ENCODE measurements at places on chromosomes 5 and 9. TPM values are rescaled to one million over a fixed set of nuclear protein-coding genes. Genes with fewer than 3 reads are reported as not detected.
A peak's percentile ranks its signal among the peaks of the same experiment; 100 is the strongest.

Gene MAPKAP1
- polyA plus RNA-seq = 18.7 TPM

Gene CDH9
- polyA plus RNA-seq = not detected

Gene TLR4
- 0.68 TPM for polyA plus RNA-seq

Gene SEMA5A
- polyA plus RNA-seq = 3.5 TPM

Gene ZNG1F
- 35.5 TPM for polyA plus RNA-seq

Gene TMEM232
- 0.68 TPM for polyA plus RNA-seq

Gene ANKRD20A1
- 3.0 TPM for polyA plus RNA-seq

Gene IGFBPL1
- 0.42 TPM for polyA plus RNA-seq

Gene IFNE
- not detected for polyA plus RNA-seq

Gene DELE1
- polyA plus RNA-seq = 45.6 TPM

Gene STPG3
- 0.23 TPM for polyA plus RNA-seq

GRCh38 chr5:173884402-173885053, 3.6 kb upstream of the CPEB4 start:
- no peak overlapping the region for H3K4me3 ChIP-seq
- no peaks in the 10 kb centered on the region for H3K36me3 ChIP-seq
- no peak for DNase-seq
- H3K27me3 ChIP-seq = no peaks in the 10 kb centered on the region
- no peak overlapping the region for H3K27ac ChIP-seq

DNA sequence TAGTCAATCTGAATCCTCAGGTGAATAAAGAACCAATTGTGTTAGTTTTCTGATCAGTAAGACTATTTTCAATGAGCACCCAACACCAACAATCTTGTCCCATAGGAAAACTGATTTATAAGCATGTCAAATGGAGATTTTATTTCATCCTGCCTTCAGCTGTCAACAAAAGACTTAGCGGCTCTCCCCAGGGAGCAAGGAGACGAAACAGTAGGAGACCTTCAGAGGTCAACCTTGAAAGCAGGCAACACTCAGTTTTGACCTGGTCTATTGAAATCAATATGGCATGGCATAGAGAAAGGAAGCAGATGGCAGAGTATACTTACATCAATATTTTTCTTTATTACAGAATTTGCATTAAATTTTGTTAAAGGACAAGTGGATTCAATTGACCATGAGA, 34.1 kb downstream of the ZNF622 start:
- no peak overlapping the region for H3K4me3 ChIP-seq
- no peak overlapping the region for H3K27ac ChIP-seq
- no peaks in the 10 kb centered on the region for H3K4me1 ChIP-seq
- H3K36me3 ChIP-seq = no peaks in the 10 kb centered on the region

DNA sequence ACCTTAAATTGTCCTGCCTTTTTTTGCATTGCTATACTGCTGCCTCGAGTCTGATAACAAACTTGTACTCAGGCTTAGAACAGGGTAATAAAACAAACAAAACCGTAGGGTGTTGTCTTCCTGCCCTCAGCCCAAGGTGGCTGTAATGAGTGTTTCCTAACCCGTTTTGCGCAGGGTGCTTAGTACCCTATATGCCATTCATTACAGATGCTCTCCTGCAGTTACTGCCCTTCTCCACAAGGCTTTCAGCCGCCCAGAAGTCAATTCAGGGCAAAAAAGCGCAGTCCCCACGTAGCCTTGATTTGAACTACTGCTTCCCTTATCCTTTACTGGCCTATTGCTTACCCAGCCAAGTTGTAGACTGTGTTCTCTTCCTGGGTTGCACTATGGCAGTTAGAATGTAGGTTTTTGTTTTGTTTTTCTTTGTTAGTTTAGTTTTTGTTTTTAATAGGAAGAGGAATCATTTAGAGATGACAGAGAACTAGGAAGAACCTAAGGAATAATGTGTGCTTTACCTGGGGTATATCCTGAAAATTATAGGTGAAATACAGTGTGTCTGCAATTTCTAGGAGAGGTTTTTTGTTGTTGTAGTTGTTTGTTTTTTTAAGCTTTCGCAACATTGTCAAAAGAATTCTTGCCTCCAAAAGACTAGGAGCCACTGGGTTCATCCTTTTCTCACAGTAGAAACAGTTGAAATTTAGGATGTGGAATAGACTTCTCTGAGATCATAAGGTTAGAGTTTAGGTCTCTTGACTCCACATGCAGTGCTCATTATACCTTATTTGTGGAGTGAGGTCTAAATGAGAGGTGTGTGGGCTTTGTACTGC, 1.3 kb downstream of the HMGXB3 start:
- DNase-seq = peak; percentile 21
- no peaks in the 10 kb centered on the region for H3K27me3 ChIP-seq
- peak overlapping the region; percentile 82 for H3K4me3 ChIP-seq
- H3K36me3 ChIP-seq = peaks cover 12% of the 10 kb centered on the region
- peaks cover 14% of the 10 kb centered on the region for H3K4me1 ChIP-seq

GRCh38 chr9:8221462-8221861, 421.9 kb upstream of the DMAC1 start:
- no peak overlapping the region for H3K27ac ChIP-seq
- no peaks in the 10 kb centered on the region for H3K4me1 ChIP-seq
- H3K27me3 ChIP-seq = no peaks in the 10 kb centered on the region
- no peak overlapping the region for H3K4me3 ChIP-seq

DNA sequence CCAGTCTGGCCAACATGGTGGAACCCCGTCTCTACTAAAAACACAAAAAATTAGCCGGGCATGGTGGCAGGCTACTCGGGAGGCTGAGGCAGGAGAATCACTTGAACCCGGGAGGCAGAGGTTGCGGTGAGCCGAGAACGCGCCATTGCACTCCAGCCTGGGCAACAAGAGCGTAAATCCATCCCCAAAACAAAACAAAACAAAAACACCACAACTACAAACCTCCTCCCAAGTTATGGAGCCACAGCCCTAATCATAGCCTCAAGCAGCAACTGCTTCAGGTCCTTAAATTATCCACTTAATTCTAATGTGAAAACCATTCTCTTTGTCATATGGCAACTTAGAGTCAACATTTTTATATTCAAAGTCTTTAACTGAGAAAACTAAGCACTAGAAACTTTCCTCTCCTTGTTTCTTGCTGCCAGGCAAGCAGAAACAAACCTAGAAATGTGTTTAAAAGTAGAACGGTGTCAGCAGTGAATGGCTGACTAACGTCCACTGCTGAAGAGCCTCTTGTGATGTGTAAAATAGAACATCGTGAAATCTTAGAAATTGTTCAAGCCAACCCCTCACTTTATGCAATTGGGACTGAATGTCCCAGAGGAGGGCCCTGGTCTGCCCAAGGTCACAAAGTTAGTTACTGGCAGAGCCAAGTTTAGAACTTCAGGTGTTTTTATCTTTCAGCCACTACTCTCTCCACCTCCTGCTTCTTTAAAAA, 5.7 kb downstream of the TMEM245 start:
- peaks cover 66% of the 10 kb centered on the region for H3K4me1 ChIP-seq
- no peaks in the 10 kb centered on the region for H3K27me3 ChIP-seq
- no peaks in the 10 kb centered on the region for H3K36me3 ChIP-seq
- no peak for DNase-seq
- peak overlapping the region; percentile 43 for H3K27ac ChIP-seq

DNA sequence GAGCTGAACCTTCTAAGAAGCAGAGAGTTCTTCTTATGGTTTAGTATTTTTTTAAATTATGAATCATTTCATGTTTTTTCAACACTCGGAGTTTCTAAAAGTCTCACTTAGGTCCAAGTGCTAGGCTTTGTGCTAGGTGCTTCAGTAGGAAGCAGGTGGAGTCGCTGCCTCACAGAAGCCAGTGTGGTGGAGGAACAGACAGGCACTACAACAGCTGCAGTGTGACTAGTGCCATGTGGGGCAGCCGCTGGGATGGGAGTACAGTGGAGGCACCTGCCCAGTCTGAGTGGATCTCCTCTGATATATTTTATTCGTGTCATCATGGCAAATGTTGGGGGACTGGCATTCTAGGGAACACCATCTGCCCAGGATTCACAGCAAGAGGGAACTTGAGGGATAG, 15.3 kb downstream of the PCDHGC5 start:
- H3K36me3 ChIP-seq = no peaks in the 10 kb centered on the region
- no peak overlapping the region for H3K27ac ChIP-seq
- no peak for DNase-seq
- H3K27me3 ChIP-seq = no peaks in the 10 kb centered on the region
- H3K4me1 ChIP-seq = no peaks in the 10 kb centered on the region
- no peak overlapping the region for H3K4me3 ChIP-seq

GRCh38 chr9:17578911-17579793, at the start of gene SH3GL2:
Gene SH3GL2, plus strand, starts transcription at chr9:17579066.
- no peak within 1 kb of the TSS for H3K27ac ChIP-seq
- peak; percentile 39 for DNase-seq
- H3K4me3 ChIP-seq = peak within 1 kb of the TSS; percentile 55
- H3K4me1 ChIP-seq = no peaks in the 10 kb centered on the region
- no peaks in the 10 kb centered on the region for H3K36me3 ChIP-seq

GRCh38 chr9:33354651-33355211, 47.6 kb downstream of the AQP7 start:
- no peak for DNase-seq
- no peak overlapping the region for H3K27ac ChIP-seq
- no peaks in the 10 kb centered on the region for H3K36me3 ChIP-seq
- H3K27me3 ChIP-seq = no peaks in the 10 kb centered on the region
- no peaks in the 10 kb centered on the region for H3K4me1 ChIP-seq

DNA sequence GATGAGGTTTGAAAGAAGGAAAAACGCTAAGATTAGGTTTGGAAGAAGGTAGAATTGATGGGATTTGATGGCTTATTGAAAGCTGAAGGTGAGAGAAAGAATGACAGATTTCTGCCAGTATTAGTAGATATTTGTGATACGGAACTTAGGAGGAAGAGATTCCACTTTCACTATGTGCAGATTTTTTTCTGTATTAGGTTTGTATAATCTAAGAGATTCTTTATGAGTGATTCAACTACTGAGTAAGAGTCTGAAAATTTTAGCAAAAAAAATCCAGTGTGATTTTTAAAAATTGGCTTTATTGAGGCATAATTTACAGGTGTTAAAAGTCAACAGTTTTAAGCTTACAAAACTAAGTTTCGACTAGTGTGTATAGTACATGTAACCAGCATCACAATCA, 54.1 kb downstream of the AP3S1 start:
- no peak overlapping the region for H3K4me3 ChIP-seq
- H3K27me3 ChIP-seq = no peaks in the 10 kb centered on the region

- no peaks in the 10 kb centered on the region for H3K27me3 ChIP-seq
- no peaks in the 10 kb centered on the region for H3K36me3 ChIP-seq
- no peak overlapping the region for H3K27ac ChIP-seq
- no peak for DNase-seq
- H3K4me3 ChIP-seq = no peak overlapping the region
Measured at GRCh38 chr5:159135896-159136531, 36.3 kb upstream of the EBF1 start.

GRCh38 chr5:168275940-168276339, 15.5 kb upstream of the WWC1 start:
- no peak overlapping the region for H3K27ac ChIP-seq
- H3K4me1 ChIP-seq = no peaks in the 10 kb centered on the region
- DNase-seq = no peak
- H3K27me3 ChIP-seq = no peaks in the 10 kb centered on the region

GRCh38 chr5:159536646-159537045, 206.4 kb upstream of the IL12B start:
- no peak overlapping the region for H3K27ac ChIP-seq
- H3K4me3 ChIP-seq = no peak overlapping the region
- DNase-seq = no peak
- no peaks in the 10 kb centered on the region for H3K4me1 ChIP-seq

DNA sequence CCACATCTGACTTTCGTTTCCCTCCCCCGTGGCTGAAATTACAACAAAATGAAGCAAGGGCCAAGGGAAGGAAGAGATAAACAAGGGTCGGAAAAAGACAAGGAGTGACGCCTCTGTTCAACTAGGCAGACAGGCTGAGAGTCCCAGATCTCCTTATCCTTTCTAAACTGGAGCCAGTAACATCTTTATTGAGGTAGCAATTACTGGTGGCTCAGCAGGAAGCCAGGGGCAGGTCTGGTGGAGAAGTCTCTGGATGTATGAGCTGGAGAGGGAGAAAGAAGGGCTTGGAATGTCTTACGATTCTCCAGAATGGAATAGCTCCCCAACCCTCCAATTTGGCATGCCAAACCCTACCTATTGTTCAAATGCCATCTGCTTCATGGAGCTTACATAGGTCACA, 190.8 kb upstream of the BRINP1 start:
- H3K36me3 ChIP-seq = no peaks in the 10 kb centered on the region
- no peak for DNase-seq
- H3K27me3 ChIP-seq = peaks cover 18% of the 10 kb centered on the region
- H3K4me1 ChIP-seq = no peaks in the 10 kb centered on the region
- H3K4me3 ChIP-seq = no peak overlapping the region

GRCh38 chr9:116286297-116286696, 132.7 kb downstream of the PAPPA start:
- H3K4me3 ChIP-seq = no peak overlapping the region
- H3K27me3 ChIP-seq = no peaks in the 10 kb centered on the region
- no peak overlapping the region for H3K27ac ChIP-seq
- no peak for DNase-seq
